Heart right ventricle (tissue), 16 donors: ENCODE measurements at places on chromosomes 16 and 17. TPM values are rescaled to one million over a fixed set of nuclear protein-coding genes. Genes with fewer than 3 reads are reported as not detected.

The MLYCD gene
- total RNA-seq, result 33.0 TPM

The CRK gene
- total RNA-seq, result 47.5 TPM

The EPX gene
- total RNA-seq, result not detected

DNA sequence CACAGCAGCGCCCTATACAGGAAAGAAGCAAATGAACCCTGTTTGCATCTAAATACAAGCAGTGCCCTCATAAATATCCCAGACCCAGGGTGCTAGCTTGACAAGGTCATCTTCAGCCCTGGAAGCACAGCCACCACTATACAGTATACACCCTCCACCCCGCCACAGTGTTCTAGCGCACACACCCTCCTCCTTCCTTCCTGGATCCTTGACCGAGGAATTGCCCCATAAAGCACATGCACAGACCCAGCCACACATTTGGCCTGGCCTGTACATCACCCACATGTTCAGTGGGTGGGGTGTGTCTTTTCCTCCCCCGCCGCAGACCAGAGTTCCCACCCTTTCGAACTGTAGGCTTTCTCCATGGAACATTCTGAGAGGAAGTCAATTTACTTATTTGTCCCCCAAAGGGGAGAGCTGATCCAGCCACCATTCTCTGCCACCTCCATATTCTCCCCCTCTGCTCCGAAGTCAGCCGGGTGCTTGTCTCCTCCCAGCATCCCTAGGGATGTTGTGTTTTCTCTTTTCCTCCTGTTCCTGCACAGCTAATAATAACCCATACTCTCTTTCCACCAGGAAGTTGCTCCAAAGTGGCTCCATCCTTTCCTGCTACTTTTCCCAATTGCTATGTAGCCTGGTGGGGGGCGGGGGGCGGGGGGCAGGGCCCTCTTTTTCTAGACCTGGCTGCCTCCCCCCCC is 6.6 kb downstream of the ABI3 start:
- peak; percentile 65 for DNase-seq
- peaks cover 4% of the 10 kb centered on the region for H3K4me1 ChIP-seq
- peak overlapping the region; percentile 61 for H3K27ac ChIP-seq
- peaks cover 6% of the 10 kb centered on the region for H3K36me3 ChIP-seq
- H3K27me3 ChIP-seq, result no peaks in the 10 kb centered on the region

DNA sequence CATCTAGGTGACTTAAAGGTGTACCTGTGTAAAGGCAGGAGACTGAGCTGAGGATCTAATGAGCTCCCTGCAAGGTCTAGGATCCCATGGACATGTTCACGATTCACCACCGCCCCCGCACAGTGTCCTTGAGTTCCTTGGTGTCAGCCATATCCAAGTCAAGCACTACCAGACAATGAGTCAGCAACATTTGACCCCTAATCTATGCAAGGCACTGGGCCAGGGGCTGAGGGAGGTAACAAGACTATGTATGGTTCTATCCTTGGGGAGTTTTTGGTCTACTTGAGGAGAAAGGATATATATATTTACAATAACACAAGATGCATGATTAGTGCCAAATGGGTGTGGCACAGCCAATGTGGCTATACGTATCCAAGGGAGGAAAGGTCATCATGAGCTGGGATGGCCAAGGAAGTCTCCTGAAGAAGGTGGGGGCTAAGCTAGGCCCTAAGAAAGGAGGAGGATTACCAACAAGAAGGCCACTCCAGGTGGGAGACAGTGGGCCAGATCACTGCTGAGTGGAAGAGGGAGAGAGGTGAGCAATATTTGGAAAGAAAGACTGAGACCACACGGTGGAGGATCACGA is 35.0 kb downstream of the ITGB3 start:
- DNase-seq, result no peak
- no peak overlapping the region for H3K4me3 ChIP-seq
- H3K36me3 ChIP-seq, result no peaks in the 10 kb centered on the region
- no peak overlapping the region for H3K27ac ChIP-seq
- no peaks in the 10 kb centered on the region for H3K27me3 ChIP-seq

GRCh38 chr17:74574489-74575142 is 7.3 kb upstream of the CD300H start:
- DNase-seq, result no peak
- peaks cover 12% of the 10 kb centered on the region for H3K4me1 ChIP-seq
- no peak overlapping the region for H3K27ac ChIP-seq
- H3K36me3 ChIP-seq, result no peaks in the 10 kb centered on the region

GRCh38 chr16:87550495-87550961 is 51.8 kb upstream of the JPH3 start:
- H3K4me1 ChIP-seq, result peaks cover 7% of the 10 kb centered on the region
- H3K36me3 ChIP-seq, result no peaks in the 10 kb centered on the region
- H3K27me3 ChIP-seq, result peaks cover 16% of the 10 kb centered on the region
- H3K27ac ChIP-seq, result no peak overlapping the region
- DNase-seq, result peak; percentile 57
- H3K4me3 ChIP-seq, result no peak overlapping the region

DNA sequence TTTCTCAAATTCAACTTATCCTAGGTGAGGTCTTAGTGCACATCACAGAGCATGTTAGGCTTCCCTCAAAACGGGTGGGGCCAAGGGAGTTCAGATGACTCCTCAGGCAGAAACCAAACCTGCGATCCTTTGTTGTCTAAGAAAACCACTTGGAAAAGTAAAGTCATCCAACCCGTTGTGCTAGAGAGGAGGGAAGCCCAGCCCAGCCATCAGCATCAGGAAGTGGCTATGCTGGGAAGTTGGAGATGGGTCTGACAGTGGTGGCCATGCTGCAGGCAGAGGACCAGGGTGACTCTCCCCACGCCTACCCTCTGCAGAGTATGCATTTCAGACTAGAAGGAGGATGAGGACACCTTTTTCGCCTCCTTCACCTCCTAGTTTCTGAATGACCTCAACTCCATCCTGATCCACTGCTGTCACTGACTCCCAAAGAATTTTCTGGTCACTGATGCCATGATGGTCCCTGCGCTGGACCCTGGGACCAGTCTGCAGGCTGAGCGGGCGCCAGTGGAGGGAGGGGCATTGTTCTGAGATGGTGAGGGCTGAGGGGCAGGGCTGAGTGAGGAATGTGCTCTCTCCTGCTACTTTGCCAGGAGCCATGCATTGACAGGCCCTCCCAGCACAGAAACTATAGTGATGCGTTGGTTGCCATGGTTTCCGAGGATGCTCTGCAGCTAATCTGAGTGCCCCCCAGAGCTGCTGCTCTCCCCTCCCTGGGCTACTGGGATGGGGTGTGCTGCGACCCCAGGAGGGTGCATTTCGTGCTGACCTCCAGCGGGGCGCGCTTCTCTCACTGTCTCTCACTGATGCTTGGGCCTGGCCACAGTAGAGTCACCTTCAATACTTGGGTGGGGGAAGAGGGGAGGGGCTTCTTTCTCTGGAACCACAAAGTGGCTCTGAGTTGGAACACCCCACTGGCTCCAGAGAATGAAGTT is 20.4 kb downstream of the ALOX12B start:
- peaks cover 59% of the 10 kb centered on the region for H3K27me3 ChIP-seq
- H3K4me1 ChIP-seq, result no peaks in the 10 kb centered on the region
- no peaks in the 10 kb centered on the region for H3K36me3 ChIP-seq

DNA sequence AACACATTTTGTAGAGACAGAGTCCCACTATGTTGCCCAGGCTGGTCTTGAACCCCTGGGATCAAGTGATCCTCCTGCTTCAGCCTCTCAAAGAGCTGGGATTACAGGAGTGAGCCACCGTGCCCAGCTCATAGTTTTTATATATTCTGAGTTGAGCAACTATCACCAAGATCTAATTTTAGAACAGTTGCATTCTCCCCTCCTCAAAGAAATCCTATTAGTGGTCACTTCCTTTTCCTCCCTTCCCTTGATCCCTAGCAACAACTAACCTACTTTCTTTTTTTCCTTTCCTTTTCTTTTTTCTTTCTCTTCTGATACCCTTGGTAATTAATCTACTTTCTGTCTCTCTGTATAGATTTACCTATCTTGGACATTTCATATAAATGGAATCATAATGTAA is 61.5 kb upstream of the B4GALNT2 start:
- H3K36me3 ChIP-seq, result no peaks in the 10 kb centered on the region
- H3K27me3 ChIP-seq, result peaks cover 28% of the 10 kb centered on the region

- H3K36me3 ChIP-seq, result no peaks in the 10 kb centered on the region
- peaks cover 9% of the 10 kb centered on the region for H3K4me1 ChIP-seq
- peak overlapping the region; percentile 13 for H3K4me3 ChIP-seq
- no peak overlapping the region for H3K27ac ChIP-seq
Measured at GRCh38 chr17:63538693-63539595, 11.3 kb upstream of the DCAF7 start.

GRCh38 chr17:16942141-16943031 is 29.5 kb downstream of the TNFRSF13B start:
- H3K4me3 ChIP-seq, result no peak overlapping the region
- DNase-seq, result no peak
- peaks cover 20% of the 10 kb centered on the region for H3K27me3 ChIP-seq

DNA sequence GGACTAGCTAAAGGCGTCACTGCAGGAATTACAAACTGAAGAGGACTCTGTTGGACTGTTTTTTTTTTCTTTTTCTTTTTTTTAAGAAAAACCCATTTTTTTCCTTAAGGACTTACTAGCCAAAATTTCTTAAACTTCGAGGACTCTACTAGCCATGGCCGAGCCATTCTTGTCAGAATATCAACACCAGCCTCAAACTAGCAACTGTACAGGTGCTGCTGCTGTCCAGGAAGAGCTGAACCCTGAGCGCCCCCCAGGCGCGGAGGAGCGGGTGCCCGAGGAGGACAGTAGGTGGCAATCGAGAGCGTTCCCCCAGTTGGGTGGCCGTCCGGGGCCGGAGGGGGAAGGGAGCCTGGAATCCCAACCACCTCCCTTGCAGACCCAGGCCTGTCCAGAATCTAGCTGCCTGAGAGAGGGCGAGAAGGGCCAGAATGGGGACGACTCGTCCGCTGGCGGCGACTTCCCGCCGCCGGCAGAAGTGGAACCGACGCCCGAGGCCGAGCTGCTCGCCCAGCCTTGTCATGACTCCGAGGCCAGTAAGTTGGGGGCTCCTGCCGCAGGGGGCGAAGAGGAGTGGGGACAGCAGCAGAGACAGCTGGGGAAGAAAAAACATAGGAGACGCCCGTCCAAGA is 878 bp downstream of the HEXIM1 start:
- peaks cover 47% of the 10 kb centered on the region for H3K4me1 ChIP-seq
- peak overlapping the region; percentile 91 for H3K27ac ChIP-seq
- H3K4me3 ChIP-seq, result peak overlapping the region; percentile 63
- peak; percentile 90 for DNase-seq
- no peaks in the 10 kb centered on the region for H3K36me3 ChIP-seq

GRCh38 chr16:7408700-7409365 is 76.2 kb downstream of the RBFOX1 start:
- H3K27ac ChIP-seq, result no peak overlapping the region
- no peaks in the 10 kb centered on the region for H3K36me3 ChIP-seq
- no peak for DNase-seq
- no peaks in the 10 kb centered on the region for H3K4me1 ChIP-seq
- no peaks in the 10 kb centered on the region for H3K27me3 ChIP-seq

DNA sequence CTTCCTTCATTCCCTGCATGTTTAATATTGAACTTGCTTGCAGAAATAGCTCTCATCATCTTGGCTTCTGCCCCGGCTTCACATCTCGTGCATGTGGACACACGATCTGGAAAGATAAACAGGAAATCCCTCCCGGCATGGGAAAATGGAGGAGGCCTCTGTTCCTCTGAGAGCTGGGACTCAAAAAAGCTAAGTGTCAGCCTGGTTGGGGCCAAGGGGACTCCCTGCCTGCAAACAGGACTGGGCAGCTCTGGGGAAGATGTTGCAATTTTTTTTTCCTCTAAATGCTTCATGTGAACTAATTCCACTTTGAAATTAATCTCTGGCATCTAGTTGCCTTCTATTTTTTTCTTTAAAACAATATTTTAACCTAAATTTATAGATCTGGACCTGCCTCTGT is 24.8 kb downstream of the ITPRIPL2 start:
- peak; percentile 62 for DNase-seq
- peaks cover 58% of the 10 kb centered on the region for H3K4me1 ChIP-seq
- H3K36me3 ChIP-seq, result no peaks in the 10 kb centered on the region
- no peaks in the 10 kb centered on the region for H3K27me3 ChIP-seq
- no peak overlapping the region for H3K4me3 ChIP-seq

GRCh38 chr17:50209472-50210239 is 8.2 kb upstream of the COL1A1 start:
- peak overlapping the region; percentile 83 for H3K27ac ChIP-seq
- H3K27me3 ChIP-seq, result peaks cover 31% of the 10 kb centered on the region
- H3K36me3 ChIP-seq, result no peaks in the 10 kb centered on the region

GRCh38 chr17:48725288-48726064 is 2.5 kb downstream of the PRAC2 start:
- H3K4me1 ChIP-seq, result peaks cover 33% of the 10 kb centered on the region
- no peak overlapping the region for H3K27ac ChIP-seq
- peaks cover 100% of the 10 kb centered on the region for H3K27me3 ChIP-seq
- DNase-seq, result no peak
- H3K4me3 ChIP-seq, result no peak overlapping the region
- H3K36me3 ChIP-seq, result no peaks in the 10 kb centered on the region
